Bronchial epithelial cell (primary cell): ENCODE measurements at places on chromosomes 4 and X. TPM values are rescaled to one million over a fixed set of nuclear protein-coding genes. Genes with fewer than 3 reads are reported as not detected.

Gene LIMCH1
- total RNA-seq = 5.2 and 6.8 TPM in 2 replicates

Gene ETNPPL
- not detected in 2 replicates for total RNA-seq

Gene GPM6B
- under 0.01 and 1.2 TPM in 2 replicates for total RNA-seq

DNA sequence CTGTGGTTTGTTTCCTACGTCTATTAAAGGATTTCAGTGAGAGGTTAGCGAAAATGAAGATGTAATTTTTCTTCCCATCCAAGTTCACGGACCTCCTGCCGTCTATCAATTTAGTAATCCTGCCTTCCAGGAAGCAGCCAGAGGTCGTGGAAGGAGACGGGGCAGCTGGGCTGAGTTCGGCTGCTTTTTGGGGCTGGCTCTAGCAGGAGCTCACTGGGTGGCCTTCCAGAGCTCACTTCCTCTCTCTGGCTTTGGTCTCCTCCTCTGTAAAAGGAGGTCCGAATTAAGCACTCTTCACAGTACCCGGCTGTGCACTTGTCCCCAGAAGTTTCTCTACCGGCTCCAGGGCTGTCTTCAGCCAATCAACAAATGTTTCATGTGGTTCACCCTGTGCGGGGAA, 295.4 kb downstream of the BCOR start:
- DNase-seq = no peak

- DNase-seq = no peak
Measured at GRCh38 chr4:14054391-14054790, 426.9 kb upstream of the BOD1L1 start.

DNA sequence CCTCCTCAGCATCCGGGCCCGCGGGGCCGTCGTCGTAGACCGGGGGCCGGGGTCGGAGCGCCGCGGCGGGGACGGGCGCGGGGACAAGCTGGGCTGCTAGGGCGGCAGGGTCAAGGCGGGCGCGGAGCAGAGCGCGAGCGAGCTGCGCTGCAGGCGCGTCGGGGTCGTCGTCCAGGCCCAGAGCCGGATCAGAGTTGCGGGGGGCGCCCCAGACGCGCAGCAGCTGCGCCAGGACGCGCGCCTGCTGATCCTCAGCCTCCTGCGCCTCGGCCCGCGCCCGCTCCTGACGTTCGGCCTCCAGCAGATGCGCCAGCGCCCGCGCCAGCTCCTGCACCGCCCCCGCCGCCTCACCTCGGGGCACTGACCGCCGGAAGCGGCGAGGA, 3.5 kb downstream of the PCSK1N start:
- DNase-seq = no peak

Gene AFAP1
- total RNA-seq = 6.8 and 16.1 TPM in 2 replicates

GRCh38 chr4:32455231-32455630, 1735.1 kb downstream of the PCDH7 start:
- no peak for DNase-seq

Gene ARMCX6
- 15.0 and 18.7 TPM in 2 replicates for total RNA-seq

Gene FRMPD3
- not detected in 2 replicates for total RNA-seq

Gene NLRP2B
- not detected in 2 replicates for total RNA-seq

GRCh38 chr4:153265306-153266047, 61.2 kb downstream of the TRIM2 start:
- no peak for DNase-seq

- DNase-seq = peak; percentile 48
Measured at GRCh38 chr4:152807294-152807829, 27.6 kb downstream of the ARFIP1 start.

DNA sequence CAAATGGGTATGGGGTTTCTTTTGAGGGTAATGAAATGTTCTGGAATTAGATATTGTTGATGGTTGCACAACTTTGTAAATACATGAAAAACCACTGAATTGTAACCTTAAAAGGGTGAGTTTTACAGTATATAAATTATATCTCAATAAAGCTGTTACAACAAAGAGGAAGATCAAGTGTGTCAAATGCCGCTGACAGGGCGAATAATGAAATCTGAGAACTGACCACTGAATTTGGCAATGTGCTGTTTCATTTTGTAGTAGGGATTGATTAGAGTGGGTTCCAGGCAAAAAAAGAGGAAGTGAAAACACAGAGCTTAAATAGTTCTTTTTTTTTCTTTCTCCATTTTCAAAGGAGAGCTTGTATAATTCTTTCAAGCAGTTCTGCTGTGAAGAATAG, 161.1 kb upstream of the NAP1L5 start:
- no peak for DNase-seq

Gene MAGEA3
- total RNA-seq = not detected in 2 replicates

Gene DMP1
- total RNA-seq = not detected in 2 replicates

Gene ETDB
- total RNA-seq = not detected in 2 replicates

- DNase-seq = peak; percentile 80
Measured at GRCh38 chr4:47746122-47746521, 91.7 kb downstream of the CORIN start.

DNA sequence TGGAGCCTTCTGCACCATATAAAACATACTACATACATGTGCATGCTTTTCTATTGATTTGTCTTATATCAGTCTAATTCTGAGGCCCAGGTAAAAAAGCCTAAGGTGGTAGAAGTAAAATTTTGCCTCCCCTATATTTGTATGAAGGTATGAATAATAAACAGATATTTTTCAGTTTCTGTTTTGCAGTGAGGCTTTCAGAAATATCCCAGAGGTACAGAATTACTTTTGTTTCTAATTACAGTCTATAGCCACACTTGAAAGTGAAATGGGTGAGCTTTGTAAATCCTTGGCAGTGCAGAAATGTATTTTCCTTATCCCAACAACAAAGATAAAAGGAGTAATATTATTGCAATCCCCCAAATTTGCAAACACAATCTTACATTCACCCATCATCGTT, 59.5 kb downstream of the DDX60 start:
- no peak for DNase-seq

DNA sequence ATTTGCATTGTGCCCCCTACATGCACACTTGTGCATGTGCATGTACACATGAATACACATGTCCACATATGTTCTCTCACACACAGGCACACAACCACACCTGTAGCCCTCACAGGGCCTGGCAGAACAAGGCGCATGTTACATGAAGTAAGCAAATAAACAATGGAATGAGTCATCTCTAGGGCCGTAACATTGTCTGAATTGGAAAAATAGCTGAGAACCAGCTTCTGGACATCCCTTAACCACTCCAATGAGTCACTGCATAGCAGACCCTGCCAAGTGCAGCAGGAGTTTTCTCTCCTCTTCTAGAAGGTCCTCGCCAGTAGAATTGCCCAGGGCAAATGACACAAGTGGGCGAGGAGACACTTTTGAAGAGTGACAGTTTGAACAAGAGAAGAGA, 66.1 kb downstream of the MAGEA10 start:
- DNase-seq = peak; percentile 81

GRCh38 chr4:144785961-144786360, 140.0 kb downstream of the HHIP start:
- no peak for DNase-seq

DNA sequence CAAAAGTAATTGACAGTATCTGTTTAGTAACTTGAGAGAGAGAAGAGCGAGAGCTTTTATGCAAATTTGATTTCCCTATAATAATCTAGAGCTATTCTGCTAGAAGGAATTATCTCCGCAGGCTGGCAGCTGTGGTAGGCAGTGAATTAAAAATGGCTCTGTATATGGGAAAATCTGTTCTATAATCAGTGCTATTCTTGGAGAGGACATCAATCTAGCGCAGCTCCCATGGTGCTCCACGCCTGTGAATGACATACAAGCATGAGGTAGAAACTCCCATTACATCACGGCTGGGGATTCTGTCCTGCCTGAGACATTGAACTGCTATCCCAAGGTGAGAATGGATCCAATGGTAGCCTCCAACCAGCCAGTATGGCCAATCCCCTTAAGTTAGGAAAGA, 179.0 kb downstream of the DHX15 start:
- DNase-seq = no peak

Gene NRK
- total RNA-seq = not detected in 2 replicates

DNA sequence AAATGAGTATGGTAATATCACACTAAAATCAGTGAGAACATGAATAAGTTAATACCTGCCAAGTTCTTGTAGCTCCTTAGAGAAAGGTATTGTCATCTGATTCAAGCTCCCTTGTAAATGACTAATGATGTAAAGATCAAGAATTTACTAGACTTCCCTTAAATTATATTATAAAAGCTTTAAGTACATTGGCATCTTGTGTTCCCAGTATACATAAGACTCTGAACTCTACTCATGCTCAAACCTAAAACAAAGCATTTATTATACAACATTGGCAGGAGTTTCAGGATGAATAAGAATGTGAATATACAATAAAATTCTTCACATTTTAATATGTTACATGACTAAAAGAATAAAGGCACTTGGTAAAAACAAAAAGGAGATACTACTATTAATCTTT, 126.8 kb upstream of the UNC5C start:
- no peak for DNase-seq

DNA sequence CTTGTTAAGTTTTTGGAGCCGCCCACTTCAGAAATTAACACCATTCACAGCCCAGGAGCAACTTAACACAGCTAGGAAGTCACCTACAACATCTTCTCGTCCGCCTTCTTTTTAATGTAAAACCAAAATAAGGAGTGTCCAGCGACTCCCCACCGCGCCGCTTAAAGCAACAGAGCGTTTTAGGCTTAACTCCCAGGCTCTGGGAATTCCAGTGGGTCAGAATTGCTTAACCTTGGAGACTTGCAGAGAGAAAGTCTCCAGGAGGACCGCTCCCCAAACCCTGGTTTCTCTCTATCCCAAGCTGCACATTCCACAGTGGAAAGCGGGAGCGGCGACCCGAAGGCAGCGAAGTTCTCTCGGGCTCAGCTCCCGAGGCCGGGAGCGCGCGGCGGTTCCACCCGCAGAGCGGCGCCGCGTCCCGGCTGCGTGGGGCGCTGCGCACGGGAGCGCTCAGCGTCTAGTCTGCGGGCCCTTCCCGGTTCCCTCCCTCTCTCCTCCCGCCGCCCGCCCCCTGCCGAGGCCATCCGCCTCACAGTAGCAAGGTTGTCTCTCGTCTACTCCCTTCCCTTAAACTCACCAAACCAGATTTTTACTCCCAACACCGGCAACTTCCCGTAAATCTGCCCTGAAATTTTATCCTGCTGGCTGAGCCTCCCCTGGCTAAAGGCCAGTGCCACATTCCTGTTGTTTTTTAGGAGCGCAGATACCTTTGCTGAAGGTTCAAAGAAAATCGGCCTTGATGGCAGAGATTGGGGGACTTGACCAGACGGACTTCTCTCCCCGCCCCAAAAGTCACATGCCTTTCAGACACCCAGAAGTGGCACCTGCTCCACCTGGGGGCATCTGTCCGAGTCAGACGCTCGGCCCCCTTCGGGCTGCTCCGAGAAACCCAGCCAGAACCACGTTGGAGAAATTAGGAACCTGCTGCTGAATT, at the start of gene RBM47:
TSS of gene RBM47 (minus strand) at position 464 of the 934 bp plus-strand sequence. CDS start 190,971 bp downstream, outside the sequence.
- peak; percentile 84 for DNase-seq

GRCh38 chr4:85370400-85371032, 104.4 kb upstream of the ARHGAP24 start:
- DNase-seq = peak; percentile 51

Gene FGF13
- 1.2 and 6.8 TPM in 2 replicates for total RNA-seq

Gene FATE1
- not detected in 2 replicates for total RNA-seq

- no peak for DNase-seq
Measured at GRCh38 chrX:750263-750662, 119.7 kb downstream of the SHOX start.

DNA sequence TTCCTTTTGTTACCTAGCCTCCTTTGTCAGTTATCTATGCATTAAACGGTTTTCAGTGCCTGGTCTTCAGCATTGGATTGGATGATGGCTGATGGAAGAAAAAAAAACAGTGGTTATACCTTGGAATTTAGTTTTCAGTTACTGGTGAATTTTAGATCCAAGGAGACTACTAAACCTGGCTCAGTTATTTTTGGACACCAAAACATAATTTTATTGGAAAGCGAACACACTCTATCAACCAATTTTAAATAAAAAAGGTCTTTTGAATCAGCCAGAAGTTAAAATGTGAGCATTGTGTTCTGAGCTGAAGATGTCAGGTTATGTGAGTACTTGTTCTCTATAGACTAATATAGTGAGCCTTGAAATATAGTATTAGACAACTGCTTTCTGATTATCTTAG, 32.1 kb downstream of the FGF2 start:
- DNase-seq = no peak

Gene ZNF157
- not detected in 2 replicates for total RNA-seq

Gene S100P
- 641 and 928 TPM in 2 replicates for total RNA-seq

- peak; percentile 95 for DNase-seq
Measured at GRCh38 chr4:78650106-78651024, 98.8 kb downstream of the ANXA3 start.

- peak; percentile 43 for DNase-seq
Measured at GRCh38 chr4:168886351-168886750, 123.7 kb downstream of the CBR4 start.

DNA sequence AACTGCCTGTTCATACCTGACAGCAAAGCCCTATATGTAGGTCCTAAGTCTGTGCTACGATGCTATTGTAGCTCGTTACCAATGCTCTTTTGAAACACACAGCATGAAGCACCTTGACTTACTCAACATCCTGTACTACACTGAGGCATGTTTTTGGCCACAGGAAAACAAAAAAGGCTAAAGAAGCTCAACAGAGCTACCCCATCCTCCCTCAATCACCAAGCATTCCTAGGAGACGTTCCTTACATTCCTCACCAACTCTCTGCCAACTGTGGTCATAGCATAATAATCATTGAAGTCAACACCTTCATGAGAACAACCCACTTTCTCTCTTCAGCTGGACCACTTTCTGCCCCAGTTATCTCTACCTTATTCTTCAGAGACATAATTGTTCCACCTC, 73.7 kb upstream of the SLC25A43 start:
- peak; percentile 50 for DNase-seq

- DNase-seq = no peak
Measured at GRCh38 chrX:125289209-125289608, 30.5 kb upstream of the TEX13C start.

Gene HSD17B13
- total RNA-seq = not detected in 2 replicates

DNA sequence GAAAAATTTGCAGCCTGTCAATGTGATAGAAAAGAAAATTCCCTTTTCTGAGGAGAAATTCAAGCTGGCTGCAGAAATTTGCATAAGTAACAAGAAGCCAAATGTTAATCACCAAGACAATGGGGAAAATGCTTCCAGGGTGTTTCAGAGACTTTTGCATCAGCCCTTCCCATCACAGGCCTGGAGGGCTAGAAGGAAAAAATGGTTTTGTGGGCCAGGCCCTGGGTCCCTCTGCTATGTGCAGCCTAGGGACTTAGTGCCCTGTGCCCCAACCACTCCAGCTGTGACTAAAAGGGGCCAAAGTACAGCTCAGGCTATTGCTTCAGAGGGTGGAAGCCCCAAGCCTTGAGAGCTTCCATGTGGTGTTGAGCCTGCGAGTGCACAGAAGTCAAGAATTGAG, 23.9 kb downstream of the ZNF275 start:
- no peak for DNase-seq

Gene HTN1
- total RNA-seq = not detected in 2 replicates

Gene IBSP
- not detected in 2 replicates for total RNA-seq

DNA sequence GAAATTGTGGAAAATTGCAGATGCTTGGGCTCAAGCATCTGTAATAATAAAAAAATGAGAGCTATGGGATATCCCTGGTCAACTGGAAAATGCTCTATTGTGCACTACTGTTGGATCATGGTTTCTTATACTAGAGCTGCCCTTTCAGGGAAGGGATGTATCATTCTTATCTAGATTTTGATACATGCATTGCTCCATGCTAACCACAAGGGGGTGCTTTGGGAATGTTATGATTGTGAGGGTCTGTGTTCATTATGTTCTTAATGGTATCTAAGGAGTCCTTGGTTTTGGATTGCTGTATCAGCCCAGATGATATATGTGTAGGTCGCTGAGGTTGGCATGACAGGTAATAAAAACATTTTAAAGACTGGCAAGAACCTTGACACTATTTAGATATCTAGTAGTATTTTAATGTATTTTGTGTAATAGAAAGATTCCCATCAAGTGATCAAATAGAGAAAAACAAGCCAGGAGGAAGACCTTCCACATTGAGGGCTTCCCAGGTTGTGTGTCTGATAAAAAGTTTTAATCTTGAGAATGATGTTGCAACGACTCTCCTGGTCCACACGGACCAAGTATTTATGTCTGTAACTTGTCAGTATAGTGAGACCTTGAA, 49.2 kb upstream of the TLR2 start:
- DNase-seq = peak; percentile 34
